ENCODE measurements at places on chromosomes 5 and 9.

- DNase-seq, result peak; percentile 53
These were observed 823 bp downstream of the ST6GALNAC6 start for GRCh38 chr9:127898433-127899127.

- DNase-seq, result peak; percentile 50
These were observed 6.7 kb upstream of the TMEM141 start for GRCh38 chr9:136784249-136784996.

DNA sequence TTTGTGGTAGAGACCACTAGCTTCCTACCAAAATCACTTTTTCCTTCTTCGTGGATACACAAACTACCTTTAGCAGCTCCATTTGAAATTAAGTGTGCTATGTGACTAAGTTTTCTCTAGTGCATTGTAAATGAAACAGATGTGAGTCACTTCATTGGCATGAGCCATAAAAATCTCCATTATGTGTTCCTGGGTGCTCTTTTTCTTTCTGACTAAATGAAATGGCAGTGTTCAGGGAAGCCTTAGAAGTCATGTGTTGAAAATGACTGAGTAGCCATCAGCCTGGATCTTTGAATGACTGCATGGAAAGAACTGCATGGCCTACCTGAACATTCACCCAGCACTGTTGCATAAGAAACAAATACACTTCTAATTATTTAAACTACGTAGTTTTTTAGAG is 107.9 kb downstream of the NDUFAF2 start:
- DNase-seq, result no peak

DNA sequence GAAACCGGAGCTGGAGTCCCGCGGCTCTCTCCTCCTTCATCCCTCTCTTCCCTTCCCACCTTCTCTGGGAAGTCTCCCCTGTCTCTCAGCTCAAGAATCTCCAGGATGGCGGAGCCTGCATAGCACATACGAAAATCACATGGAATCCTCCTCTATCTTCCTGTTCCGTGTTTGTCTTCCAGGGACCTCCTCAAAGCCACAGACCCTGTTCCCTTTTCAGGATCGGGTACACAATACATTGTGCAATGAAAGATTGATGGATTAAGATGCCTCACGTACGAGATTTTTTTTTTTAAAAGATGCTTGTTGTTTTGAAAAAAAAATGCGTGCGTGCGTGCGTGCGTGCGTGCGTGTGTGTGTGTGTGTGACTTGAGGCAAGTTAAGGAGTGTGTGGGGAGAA is 46.6 kb upstream of the OLFM1 start:
- no peak for DNase-seq

DNA sequence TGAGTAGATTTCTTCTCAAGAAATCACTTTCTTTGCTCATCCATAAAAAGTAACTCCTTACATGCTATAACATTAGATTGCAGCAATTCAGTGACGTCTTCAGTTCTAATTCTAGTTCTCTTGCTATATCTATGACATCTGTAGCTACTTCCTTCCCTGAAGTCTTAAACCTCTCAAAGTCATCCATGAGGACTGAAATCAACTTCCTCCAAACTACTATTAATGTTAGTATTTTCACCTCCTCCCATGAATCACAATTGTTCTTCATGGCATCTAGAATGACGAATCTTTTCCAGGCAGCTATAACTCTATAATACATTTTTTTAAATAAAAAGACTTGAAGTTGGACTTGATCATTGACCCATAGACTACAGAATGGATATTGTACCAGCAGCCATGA is 46.2 kb upstream of the PRRC1 start:
- no peak for DNase-seq

GRCh38 chr5:15808577-15808976 is 308.6 kb downstream of the FBXL7 start:
- no peak for DNase-seq

- DNase-seq, result no peak
These were observed 89.7 kb downstream of the PPP2R2B start for GRCh38 chr5:146788898-146789297.

- DNase-seq, result no peak
These were observed 53.9 kb upstream of the C9orf72 start for GRCh38 chr9:27627188-27627564.

DNA sequence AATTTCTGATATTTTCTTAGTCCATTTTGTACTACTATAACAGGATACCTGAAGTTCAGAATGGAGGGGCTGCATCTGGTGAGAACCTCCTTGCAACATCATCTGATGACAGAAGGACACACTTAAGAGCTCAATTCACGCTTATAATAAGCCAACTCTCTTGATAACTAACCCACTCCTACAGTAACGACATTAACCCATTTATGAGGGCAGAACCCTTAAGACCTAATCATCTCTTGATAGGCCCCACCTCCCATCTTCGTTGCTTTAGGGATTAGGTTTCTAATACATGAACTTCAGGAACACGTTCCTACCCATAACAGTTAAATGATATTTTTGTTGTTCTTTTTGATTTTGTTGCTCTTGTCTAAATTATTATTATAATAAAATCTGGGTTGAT is 69.4 kb downstream of the TNPO1 start:
- DNase-seq, result no peak

DNA sequence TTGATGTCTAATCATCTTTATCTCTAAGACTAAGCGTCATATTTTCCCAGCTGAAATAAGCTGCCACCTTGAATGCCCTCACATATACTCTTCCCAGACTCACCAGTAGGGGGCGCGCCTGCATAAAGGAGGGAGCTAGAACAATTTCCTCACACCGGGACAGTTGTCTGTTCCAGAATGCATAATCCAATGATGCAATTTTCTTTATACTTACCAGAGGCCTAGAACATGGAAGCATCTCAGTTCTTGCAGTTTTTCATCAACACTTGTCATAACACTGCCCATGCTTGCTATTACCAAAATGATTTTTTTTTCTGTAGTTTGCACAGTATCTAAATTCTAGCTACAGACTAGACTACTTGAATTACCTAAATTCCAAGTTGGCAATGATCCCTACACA is 203.9 kb downstream of the FRMD3 start:
- peak; percentile 85 for DNase-seq

DNA sequence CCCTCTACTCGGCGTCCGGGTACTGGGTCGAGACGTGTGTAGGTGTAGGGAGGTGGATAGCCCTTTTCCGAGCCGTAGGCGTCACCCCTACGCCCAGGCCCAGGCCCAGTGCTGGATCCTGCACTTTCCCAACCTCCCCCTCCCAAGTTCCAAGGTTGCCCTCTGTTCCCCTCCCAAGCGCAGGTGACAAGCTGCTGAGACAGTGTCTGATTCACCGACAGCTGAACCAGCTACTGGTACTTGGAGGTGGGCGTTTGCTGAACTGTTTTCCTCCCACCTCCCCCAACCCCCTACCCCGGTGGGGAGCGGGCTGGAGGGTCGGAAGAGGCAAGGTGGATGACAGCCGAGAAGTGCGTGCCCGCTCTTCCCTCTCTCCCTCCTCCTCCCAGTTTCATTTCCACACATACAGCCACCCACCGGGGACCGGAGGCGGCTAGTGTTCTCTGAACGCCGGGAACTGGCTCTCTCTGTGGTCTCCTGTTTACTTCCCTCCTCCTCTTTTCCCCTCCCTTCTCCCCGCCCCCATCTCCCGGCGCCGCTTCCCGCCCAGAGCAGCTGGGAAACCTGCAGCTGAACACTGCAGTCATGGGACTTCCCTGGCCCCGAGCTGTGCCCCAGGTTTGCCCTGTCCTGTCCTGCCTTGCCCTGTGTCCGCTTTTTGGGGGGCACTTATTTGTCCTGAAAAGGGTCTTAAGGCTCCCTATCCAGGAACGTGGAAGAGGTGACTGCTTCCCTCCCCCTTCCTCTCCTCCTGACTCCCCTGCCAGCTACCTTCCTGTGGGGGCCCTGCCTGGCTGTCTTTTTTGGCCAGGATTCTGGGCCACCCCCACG is 6.2 kb upstream of the KLF9 start:
- peak; percentile 91 for DNase-seq

DNA sequence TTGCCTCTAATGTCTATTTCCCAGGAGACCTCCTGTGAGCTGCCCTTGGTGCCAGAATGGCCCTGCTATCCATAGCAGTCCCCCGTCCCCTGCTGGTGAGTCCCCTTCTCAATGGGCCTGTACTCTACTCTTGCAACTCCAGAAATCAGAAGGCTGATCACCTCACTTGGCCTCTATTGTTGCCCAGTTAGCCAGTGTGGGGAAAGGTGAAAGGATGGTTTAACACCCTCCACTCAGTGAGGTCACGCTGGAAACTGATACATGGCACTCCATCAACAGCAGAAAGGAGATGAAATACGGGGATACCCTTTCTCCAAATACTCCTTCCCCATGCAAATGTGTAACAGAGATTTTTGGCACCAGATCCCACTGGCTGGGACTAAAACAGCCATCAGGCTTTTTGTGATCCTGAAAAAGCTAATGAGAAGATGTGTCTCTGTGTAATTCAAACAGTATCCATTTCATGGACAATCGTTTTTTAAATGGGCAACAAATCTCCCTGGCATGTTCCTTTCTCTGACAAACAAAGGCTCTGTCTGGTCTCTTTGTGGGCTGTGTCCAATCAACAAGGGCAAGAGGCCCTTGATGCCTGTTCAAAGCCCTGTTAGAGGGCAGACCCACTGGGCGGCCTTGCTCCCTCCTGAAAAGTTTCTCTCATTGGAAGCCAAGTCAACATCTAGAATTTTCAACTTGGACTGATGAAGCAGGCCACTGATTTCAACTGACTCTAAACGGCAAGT is 343.7 kb downstream of the SPOCK1 start:
- no peak for DNase-seq

DNA sequence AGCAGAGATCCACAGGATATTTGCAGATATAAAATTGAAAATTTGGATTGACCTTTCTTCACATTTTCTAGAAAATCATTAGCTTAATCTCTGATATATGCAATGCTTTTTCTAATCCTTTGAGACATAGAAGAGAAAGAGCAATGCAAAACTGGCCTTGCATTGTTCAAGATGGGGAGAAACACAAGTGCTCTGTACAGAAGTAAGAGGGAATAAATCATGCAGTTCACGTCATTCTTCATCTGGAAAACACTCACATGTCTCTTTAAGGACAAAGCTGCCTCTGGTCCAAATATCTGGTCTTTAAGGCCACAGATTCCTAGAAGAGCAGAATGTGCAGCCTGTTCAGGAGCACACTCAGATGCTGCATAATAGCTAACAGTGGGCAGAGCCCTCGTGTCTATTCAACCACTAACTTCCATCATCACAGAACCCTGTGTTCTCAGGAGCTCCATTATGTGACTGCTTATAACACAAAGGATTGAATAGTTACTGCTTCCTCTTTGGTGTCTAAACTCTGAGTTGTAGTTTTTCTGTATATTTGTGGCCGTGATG is 277.5 kb downstream of the PLK2 start:
- no peak for DNase-seq

GRCh38 chr5:55633574-55634208 is 78.4 kb downstream of the SLC38A9 start:
- no peak for DNase-seq

GRCh38 chr5:93421987-93422401 is 159.0 kb downstream of the NR2F1-AS1 start:
- peak; percentile 17 for DNase-seq

GRCh38 chr5:10149911-10150310 is 99.8 kb downstream of the ATPSCKMT start:
- DNase-seq, result no peak

DNA sequence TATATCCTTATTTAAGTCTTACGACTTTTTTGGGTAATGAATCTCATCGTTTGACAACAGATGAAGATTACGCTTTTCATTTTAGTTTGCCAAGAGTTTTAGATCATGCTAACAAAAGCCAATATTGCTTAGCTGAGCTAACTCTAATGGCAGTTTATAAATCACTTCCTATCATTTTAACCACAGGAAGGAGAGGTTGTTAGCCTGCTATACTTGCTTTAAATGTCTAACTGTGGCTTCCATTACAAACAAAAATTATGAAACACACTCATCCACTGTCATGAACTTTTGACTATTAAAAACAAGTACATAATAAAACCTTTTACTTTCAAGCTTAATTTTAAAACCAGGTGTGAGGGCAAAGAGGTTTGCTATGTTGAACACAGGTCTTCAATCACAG is 53.7 kb upstream of the ANKH start:
- no peak for DNase-seq

DNA sequence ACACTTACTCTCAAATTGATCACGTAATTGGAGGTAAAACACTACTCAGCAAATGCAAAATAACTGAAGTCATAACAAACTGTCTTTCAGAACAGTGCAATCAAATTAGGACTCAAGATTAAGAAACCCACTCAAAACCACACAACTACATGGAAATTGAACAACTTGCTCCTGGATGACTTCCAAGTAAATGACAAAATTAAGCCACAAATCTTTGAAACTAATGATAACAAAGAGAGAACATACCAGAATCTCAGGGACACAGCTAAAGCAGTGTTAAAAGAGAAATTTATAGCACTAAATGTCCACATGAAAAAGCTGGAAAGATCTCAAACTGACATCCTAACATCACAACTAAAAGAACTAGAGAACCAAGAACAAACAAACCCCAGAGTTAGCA is 540.5 kb upstream of the CDH18 start:
- DNase-seq, result no peak

DNA sequence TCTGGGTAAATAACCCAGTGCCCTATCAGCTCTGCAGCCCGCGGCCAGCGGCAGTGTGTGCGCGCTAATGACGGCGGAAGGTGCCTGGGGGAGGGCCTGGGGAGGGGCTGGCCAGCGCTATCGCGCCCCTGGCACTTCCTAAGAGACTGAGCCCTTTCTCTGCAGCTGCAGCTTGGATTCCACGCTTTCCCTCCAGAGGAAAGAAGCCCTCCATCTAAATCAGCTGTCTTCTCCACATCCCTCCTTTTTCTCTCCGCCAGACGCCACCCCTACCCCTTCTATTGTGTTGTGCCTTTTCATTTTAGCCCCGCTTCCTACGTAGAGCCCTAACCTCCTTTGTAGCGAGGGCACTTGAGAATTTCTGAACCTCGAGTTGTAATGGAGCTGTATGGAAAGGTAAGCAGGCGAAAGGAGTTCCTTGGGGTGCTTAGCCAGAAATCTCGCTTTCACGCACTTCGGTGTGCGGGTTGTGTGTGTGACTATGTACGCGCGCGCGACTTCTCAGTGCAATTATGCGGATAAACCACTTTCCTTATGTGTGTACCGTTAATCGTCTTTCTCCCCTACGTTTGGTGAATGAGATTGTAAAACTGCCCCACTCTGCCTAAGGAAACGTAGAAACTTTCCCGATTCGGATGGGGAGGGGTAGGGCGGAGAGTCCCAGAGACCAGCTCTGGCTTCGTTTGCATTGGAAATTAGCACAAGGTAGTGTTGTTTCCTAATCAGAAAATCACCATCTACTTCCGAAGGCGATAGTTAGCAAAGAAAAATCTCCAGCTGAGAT is 664 bp upstream of the RAB3C start:
- peak; percentile 84 for DNase-seq
